Fibroblast of skin of left biceps (primary cell): ENCODE measurements at places on chromosomes 13 and 19.

DNA sequence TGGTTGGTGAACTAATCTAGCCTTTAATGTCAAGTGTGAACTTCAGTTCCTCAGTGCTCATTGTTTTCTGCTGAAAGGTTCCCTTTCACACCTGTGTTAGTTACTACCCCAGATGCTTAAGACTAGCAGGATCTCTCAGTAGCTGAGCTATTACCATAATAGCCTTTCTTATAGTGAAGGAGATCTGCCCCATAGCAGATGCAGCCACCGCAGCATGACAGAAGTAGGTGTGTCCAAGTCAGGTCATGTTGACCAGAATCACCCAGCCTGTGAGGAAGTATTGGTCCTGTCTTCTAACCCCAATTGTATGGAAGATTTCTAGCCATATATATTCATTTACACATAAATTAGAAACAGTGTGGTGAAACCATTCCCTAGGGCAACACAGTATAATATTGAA, 37.3 kb downstream of the ZAR1L start:
- no peak for DNase-seq

DNA sequence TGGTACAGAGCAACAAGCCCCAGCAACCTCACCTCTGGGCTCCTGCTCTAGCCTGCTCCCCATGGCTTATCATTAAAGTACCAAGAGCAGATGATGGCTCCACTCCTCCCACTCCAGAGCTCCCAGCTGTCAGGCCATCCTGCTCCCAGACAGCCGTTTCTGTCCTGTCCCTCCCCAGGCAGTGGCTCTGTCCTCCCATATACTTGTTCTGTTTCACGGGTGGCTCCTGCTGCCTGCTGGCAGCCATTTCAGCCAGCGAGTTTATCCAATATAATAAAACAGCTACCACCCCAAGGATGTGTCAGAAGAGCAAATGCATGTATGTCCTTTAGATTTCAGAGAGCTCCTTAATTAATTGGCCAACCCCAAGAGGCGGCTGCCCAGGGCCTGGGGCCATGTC, 79.4 kb upstream of the VSTM2B start:
- DNase-seq: no peak

DNA sequence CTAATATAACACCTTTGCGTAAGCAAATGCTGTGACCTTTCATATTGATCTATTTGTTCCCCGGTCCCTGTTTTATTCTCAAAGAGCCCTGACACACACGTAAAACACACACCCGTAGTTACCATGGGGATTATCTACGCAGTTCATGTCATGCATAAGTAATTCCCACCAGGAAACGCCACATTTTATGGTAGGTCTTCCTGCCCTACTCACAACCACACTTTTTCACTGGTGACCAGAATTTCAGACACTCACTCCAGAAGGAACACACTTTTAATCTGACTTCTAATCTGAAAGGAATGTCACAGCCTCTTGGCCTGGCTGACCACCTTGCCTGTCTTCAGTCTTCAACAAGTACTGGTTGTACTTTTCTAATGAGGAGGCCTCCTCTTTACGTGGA, 46.8 kb downstream of the SLC7A1 start:
- DNase-seq: no peak

DNA sequence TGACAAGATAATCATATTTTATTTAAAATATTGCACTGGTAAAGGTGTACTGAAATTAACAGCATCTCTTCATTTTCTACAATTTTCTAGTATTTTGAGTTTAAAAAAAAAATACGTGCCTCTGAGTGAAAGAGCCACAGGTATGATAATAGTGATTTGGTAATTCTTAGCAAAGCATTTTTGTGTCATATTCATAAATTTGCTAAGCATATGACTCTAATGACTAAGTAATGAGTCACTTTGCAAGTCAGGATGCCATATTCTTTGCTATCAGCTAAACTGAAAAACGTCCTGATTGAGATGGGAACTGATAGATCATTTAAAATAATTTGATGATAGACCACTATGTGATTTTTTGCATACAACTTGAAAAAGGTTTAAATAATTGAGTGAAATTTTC, 136.1 kb upstream of the IRS2 start:
- DNase-seq: no peak

- no peak for DNase-seq
Measured at GRCh38 chr19:11361037-11361770, 6.0 kb downstream of the PLPPR2 start.

- DNase-seq: no peak
Measured at GRCh38 chr13:36536546-36536945, 104.3 kb downstream of the CCNA1 start.

DNA sequence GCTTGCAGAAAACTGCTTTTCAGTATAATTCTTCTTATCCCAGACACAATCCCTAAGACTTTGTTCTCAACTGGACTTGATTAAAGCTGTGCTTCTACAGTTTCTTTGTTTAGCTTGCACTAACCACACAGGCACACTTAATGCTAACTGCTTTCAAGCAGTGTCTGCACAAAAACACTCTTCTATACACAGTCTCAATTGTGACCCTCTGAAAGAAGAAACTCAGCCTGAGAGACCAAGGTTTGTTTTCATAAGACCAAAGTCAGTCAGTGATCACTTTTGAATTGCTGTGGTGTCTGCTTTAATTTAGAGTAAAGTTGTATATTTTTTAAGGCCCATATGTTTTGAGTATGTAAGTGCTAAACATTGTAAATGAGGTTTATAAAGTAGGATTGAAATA, 431.2 kb downstream of the KCTD12 start:
- no peak for DNase-seq

- no peak for DNase-seq
Measured at GRCh38 chr19:35756377-35757230, at the start of gene HSPB6. Gene HSPB6, minus strand, starts transcription at chr19:35757029. Its CDS starts 21 bp downstream, at chr19:35757008.

DNA sequence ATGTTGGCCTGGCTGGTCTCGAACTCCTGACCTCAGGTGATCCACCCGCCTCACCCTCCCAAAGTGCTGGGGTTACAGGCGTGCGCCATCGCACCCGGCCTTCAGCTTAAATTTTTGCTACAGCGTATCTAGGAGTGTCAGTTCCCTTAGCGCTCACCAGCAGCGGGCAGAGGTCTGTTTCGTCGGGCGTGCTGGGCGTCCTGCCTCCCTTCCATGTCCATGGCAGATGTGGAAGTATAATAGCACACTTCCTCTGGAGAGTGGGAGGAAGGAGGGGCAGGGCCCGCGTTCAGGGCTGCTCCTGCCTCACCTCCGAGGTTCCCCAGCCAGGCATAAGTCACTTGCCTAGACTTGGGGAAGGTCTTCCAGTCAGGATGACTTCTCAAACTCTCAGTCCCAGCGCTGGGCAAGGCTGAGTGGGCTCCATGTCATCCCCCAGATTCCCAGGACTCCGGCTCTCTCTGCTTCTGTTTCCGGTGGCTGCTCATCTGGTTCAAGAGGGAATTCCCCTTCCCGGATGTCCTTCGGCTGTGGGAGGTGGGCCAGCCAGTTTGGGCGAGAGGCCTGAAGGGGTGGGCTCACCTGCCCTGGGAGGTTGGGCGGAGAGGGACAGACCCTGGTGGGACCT, 9.5 kb downstream of the IL4I1 start:
- no peak for DNase-seq

DNA sequence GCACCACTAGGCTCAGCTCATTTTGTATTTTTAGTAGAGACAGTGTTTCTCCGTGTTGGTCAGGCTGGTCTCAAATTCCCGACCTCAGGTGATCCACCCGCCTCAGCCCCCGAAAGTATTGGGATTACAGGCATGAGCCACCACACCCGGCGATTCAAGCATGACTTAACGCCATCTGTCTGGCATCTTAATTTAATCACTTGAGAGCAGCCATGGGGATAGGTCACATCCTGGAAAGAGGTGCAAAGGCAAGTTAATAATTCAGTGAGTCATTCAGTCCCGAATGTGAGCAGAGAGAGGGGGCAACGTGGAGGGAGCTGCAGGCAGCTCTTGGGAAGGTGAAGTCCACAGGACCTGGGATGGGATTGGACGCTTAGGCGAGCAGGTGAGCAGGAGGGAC, 31.7 kb upstream of the USP29 start:
- no peak for DNase-seq

DNA sequence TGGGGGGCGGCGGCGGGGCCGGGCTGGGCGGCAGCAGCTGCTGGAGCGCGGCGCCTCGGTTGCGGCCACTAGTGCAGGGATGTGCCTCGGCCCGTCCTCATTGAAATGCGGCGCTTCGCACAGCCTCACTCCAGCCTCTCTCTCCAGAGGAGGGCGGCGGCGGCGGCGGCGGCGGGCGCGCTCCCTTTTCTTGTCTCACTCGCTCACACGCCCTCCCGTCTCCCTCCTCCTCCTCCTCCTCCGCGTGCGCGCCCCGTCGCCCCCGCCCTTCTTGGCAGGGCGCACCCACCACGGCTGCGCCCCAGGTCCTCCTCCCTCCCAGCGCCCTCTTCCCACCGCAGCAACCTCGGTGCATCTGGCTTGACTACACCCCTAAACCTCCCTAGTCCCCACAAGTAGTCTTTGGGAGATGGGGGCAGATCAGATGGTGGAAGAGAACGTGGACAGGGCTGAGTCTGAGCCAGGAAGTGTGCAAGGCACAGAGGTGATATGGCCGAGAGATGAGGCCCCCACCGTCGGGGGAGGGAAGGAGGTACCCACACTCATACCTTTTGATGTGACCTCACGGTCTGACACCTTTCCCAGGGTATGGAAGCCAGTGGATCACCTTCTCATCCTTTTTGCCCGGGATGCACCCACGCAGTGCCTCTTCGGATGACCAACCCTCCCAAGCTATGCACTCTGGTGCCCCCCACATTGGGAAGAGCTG, at the start of gene DCLK1:
TSS of gene DCLK1 (minus strand) at position 161 of the 709 bp plus-strand sequence.
- DNase-seq: peak; percentile 13

DNA sequence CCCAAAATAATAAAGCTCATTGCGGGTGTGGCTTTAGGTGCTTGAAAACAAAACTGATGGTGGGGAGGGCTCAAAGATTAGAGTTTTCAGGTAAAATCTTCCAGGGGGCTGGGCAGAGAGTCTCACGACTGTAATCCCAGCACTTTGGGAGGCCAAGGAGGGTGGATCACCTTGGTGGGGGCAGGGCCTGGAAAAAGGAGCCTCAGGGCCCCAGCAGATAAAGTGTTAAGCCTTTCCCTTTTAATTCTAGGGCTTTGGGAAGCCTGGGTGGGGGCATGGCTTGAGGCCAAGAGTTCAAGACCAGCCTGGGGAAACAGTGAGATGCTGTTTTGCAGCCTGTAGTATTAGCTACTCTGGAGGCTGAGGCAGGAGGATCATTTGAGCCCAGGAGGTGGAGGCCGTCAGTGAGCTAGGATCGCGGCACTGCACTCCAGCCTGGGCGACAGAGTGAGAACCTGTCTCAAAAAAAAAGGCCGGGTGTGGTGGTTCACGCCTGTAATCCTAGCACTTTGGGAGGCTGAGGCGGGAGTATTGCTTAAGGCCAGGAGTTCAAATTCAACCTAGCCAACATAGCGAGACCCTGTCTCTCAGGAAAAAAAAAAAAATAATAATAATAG, 1.7 kb downstream of the IRGQ start:
- DNase-seq: no peak

- DNase-seq: no peak
Measured at GRCh38 chr19:32933571-32933970, 38.2 kb downstream of the CEP89 start.

DNA sequence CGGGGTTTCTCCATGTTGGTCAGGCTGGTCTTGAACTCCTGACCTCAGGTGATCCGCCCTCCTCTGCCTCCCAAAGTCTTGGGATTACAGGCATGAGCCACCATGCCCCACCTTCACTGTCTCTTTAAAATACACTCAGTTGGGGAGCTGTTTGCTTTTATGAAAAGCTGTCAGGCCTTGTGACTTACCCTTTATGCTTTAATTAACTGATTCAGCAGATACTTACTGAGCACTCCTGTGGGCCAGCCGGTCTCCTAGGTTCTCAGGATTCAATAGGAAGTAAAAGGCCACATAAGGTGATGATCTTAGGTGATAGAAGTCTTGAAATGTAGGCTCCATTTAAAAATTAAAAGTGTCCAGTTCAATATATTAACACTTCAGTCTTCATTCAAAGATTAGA, 7.5 kb downstream of the UBAC2 start:
- no peak for DNase-seq

DNA sequence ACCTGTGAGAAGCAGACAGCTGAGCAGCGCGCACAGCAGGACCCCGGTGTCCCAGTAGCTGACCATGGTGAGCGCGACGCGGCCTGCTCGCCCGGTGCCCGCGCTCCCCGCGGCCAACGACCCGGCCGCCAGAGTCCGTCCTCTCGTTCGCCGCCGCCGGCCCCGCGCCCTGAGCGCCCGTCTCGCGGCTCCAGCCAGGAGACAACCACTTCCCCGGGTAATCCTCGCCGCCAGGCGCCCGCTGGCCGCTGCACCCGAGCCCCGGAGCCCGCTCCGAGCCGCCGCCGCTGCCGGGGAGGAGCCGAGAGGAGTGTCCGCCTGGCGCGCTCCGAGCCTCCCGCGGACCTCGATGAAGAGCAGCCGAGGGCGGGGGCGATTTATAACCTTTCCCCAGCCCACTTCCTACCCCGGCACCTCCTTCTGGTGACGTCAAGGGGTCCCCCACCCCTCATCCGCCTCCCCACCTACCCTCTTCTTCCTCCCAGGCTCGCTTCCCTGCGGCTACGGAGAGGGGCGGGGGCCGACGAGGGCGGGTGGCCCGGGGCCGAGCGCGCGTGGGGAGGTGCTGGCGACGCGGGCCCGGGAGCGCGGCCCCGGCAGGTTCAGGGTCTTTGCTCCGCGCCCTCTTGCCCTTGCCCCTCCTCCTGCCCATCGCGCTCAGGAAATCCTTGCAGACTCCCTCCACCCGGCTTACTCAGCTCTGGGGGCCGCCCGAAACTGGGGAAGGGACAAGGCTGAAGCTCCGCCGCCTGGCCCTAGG, at the start of gene FLT1:
TSS of gene FLT1 (minus strand) at position 351 of the 760 bp plus-strand sequence. CDS start at position 66, 285 bp downstream.
- DNase-seq: no peak

GRCh38 chr13:26707122-26708006, 53.2 kb downstream of the GPR12 start:
- DNase-seq: peak; percentile 7

GRCh38 chr19:11093689-11094238, 4.5 kb downstream of the LDLR start:
- DNase-seq: no peak

GRCh38 chr19:47272448-47273312, 2.0 kb upstream of the INAFM1 start:
- DNase-seq: no peak

GRCh38 chr19:55189403-55189835, 9.3 kb upstream of the SYT5 start:
- DNase-seq: peak; percentile 54

GRCh38 chr13:109100705-109101304, 471.4 kb downstream of the MYO16 start:
- DNase-seq: no peak

DNA sequence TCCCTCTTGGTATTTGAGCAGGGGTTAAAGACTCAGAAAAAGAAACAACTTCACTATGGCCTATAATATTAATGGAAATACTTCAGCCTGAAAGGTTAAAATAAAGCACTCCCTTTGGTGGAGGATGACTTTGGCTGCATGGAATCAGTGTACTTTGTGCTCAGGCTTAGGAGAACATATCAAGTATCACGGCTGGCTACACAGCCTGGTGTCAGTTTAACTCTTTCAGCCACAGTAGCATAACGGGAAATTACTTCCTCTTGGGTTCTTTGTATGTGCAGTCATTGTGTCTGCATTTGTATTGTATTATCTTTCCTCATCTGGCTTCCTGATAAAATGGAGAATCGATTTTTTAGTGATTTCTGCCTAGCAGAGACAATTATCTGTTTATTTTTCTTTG, 239.0 kb downstream of the GGACT start:
- no peak for DNase-seq
